ENCODE measurements at places on chromosomes 5 and 9.

DNA sequence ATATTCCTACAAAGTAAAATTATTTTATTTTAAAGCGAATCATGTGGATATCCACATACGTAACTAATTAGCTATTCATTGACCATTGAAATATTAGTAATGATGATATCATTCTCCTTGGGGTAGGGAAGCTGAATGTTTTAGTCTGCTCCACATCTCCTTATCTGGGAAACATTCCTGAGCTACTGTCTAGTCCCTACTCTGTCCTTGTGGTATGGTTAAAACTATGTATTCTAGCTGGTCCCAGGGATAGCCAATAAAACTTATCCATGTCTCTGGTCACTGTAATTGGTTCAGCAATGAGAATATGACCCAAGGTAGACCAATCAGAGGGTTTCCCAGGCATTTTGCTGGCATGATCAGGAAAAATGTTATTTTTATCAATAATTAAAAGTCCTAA lies 76.0 kb upstream of the DAP start:
- DNase-seq = no peak

DNA sequence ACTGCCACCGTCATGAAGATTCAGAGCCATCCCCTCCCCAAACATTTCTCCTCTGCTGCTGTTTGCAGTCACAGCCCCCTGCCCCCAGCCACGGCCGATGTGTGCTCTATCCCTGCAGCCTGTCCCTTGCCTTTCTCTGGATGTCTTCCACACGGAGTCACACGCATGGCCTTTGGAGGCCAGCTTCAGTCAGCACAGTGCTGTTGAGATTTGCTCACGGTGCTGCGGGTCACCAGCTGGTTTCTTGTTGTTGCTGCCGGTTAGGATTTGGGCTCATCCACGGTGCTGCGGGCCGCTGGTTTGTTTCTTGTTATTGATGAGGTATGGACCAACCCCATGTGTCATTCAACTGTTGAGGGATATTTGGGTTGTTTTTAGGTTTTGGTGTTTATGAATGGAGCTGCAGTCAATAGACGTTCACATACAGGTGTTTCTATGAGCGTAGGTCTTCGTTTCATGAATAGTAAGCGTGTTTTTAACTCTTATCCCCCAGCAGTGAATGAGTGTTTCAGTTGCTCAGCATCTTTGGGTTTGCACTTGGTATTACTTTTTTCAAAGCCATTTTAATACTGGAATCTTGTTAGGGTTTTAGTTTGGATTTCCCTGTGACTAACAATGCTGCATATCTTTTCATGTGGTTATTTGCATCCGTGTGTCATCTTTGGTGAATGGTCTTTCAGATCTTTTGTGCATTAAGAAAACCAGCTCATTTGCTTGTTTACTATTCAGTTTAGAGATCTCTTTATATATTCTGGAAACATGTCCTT lies 57.6 kb downstream of the AHRR start:
- DNase-seq = no peak

DNA sequence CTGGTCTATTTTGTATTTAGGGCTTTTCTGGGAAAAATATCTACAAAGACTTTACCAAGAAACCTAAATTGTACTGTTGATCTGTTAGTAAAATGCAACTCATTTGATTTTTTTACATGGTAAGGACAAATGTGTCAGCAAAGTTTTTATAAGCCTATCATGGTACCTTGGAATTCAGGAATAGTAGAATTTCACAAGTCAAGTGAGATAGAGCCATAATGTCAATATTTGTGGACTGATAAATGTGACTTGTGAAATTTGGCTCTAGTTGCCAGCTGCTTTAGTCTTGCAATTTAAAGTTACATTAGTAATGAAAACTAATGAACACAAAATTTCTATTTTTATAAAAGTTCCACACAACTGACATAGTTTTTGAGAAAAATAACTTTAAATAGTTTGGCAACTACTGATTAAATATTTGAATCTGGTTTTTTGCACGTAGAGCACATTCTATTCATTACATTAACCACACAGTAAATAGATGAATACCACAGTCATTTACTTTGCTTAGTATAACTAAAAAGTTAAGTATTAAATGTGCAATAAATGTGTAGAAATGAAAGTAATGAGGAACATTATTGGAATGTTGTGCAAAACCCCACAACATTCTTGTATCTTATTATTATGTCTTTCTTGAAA lies 41.2 kb upstream of the RIOK2 start:
- no peak for DNase-seq

DNA sequence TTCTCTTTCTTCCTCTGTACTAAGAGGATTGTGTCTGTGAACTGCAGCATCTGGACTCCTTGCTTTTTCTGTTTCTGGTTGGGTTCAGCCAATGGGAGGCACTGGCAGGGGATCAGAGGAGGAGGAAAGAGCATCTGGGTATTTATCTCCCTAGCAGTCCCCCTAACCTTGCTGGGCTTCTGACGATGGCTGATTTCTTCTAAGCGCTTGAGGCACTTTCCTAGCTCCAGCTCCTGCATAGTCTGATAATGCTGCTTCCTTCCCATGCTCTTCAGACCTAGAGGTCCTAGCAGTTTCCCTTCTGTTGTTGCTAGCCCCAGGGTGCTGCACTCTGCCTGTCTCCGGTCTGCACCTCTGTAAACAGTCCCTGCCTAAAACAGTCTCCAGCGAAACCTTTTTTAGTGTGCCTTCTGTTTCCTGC lies 225.1 kb downstream of the PDZD2 start:
- DNase-seq = no peak

All from CD4-positive, alpha-beta T cell treated with Interferon gamma for 1 hour (primary cell).